ENCODE measurements at places on chromosomes 6 and 20. TPM values are rescaled to one million over a fixed set of nuclear protein-coding genes. Genes with fewer than 3 reads are reported as not detected.

DNA sequence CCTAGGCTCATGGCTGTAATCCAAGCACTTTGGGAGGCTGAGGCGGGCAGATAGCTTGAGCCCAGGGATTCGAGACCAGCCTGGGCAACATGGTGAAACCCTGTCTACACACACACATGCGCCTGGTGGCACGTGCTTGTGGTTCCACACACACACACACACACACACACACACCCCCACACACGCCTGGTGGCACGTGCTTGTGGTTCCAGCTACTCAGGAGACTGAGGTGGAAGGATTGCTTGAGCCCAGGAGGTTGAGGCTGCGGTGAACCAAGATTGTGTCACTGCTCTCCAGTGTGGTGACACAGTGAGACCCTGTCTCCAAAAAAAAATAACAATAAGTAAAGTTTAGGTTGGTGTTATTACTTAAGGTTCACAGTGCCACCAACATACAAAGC is 165.8 kb downstream of the ZFAND3 start:
- no peaks in the 10 kb centered on the region for H3K36me3 ChIP-seq
- no peaks in the 10 kb centered on the region for H3K27me3 ChIP-seq
- H3K27ac ChIP-seq = no peak overlapping the region
- no peak for DNase-seq

DNA sequence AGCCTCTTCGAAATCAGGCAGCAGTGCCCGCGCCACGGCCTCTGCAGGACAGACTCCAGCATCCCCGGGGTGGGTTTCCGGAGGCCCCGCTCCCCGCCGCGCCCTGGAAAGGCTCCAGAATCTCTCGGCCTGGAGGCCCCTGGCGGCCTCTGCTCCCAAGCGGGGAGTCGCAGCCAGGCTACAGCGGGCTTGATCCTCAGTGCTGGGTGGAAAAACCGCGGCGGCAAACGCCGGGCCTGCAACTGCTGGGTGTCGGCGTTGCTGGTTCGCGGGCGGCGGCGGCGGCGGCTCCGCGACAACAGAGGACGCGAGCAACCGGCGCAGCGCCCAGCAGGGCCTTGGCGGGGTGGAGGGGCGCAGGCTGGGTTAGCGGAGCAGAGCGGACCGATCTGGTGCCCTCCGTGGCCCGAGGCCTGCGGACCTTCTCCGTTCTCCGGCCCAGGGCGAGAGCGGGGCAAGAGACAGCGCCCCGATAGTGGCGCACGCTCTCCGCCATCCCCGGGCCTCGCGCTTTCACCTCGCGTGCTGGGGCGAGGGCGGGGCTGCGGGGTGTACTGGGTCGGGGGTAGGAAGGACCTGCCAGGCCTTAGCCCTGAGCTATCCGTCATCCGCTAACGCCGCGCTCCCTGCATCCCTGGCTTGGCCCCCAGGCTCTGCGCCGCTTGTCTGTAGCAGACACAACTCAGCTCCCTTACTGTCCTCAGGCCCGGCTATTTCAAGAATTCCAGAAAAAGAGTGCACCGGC is 3.4 kb upstream of the ZNF292 start:
- H3K27me3 ChIP-seq = no peaks in the 10 kb centered on the region
- no peaks in the 10 kb centered on the region for H3K36me3 ChIP-seq
- H3K4me1 ChIP-seq = peaks cover 28% of the 10 kb centered on the region
- DNase-seq = peak; percentile 85
- H3K4me3 ChIP-seq = peak overlapping the region; percentile 61
- H3K27ac ChIP-seq = peak overlapping the region; percentile 96

ENPP3 gene
- total RNA-seq = 1.1 TPM

ZFAND3 gene
- total RNA-seq = 34.4 TPM

DNA sequence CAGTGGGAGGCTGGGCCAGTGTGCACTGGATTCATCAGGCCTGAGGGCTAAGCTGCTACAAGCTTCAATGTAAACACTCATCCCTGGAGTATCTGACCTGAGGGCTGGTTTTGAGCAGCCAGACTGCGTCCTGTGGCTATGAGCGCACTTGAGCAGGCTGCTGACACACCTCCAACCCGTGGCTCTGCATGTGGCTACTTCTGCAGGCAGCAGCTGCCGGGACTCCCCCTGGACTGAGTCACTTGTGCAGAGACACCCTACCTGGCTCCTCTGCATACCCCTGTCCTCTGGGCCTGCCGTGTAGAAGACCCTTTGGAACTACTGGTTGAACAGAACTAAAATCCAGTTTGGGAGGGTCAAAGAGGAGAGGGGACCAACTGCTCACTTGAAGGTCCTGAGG is 172.0 kb downstream of the SCP2D1 start:
- H3K4me1 ChIP-seq = no peaks in the 10 kb centered on the region
- H3K4me3 ChIP-seq = no peak overlapping the region
- no peaks in the 10 kb centered on the region for H3K36me3 ChIP-seq

GRCh38 chr20:23078351-23079015 is 7.6 kb downstream of the CD93 start:
- H3K27me3 ChIP-seq = no peaks in the 10 kb centered on the region
- peak; percentile 56 for DNase-seq
- no peak overlapping the region for H3K27ac ChIP-seq
- H3K36me3 ChIP-seq = no peaks in the 10 kb centered on the region

MRAP2 gene
- 0.16 TPM for total RNA-seq

DNA sequence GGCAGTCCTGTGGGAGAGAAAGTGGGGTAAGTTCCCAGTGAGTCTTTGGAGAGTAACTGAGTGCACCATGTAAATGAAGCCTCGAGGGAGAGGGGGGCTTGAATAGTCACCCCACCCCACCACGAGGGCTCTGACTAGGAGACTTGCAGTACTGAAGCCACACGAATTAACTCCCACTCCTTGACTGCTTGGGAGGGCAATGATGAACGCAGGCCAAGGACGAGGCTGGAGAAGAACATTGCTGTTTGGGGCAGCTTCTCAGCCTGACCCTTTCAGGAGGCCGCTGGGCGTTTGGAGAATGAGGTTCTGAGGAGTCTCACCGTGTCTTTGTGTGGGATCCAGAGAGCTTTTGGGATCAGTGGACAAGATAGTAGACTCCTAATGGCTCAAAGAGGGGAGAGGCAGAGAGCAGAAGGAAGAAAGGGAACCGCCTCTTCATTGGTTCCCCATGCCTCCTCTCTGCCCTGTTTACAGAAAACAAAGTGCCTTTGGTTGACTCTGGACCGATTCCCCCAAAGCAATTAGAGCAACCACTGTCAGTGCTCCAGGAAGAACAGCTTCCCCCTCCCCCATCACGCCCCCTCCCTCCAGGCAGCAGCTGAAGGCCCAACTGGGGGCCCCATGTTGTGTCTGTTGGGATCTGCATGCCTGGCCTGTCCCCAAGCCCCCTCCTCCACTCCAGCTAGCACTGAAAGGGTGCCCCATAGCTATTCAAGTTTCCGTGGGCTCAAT is 41.7 kb upstream of the CDKN1A start:
- no peak overlapping the region for H3K27ac ChIP-seq
- H3K4me1 ChIP-seq = peaks cover 10% of the 10 kb centered on the region
- no peaks in the 10 kb centered on the region for H3K27me3 ChIP-seq
- no peaks in the 10 kb centered on the region for H3K36me3 ChIP-seq
- no peak overlapping the region for H3K4me3 ChIP-seq

- DNase-seq = no peak
- H3K27me3 ChIP-seq = no peaks in the 10 kb centered on the region
- H3K4me1 ChIP-seq = no peaks in the 10 kb centered on the region
These were observed 14.0 kb upstream of the SCGN start for GRCh38 chr6:25637960-25638434.

All from sigmoid colon (tissue), 7 donors.